ENCODE measurements at places on chromosomes 1 and 21. TPM values are rescaled to one million over a fixed set of nuclear protein-coding genes. Genes with fewer than 3 reads are reported as not detected.

ZNF648 gene
- total RNA-seq: not detected

DNA sequence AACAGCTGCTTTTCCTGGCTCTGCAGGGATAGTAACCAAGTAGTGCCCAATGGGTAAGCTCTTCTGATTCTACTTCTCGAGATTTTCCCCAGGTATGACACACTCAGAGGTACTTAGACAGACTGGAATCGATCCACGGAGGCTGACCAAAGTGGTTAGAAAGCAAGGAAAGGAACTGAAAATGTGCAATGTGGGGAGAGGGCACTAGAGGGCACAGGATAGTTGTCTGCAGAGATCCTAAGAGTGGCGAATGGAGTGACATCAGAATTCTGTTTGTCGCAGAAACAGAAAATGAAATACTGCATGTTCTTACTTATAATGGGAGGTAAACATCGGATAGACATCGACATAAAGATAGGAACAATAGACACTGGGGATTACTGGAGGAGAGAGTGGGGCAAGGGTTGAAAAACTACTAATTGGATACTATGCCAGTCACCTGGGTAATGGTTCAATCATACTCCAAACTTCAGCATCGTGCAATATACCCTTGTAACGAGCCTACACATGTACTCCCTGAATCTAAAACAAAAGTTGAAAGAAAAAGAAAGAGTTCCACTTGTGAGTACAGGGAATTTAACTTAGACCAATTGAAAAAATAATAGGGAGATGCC lies 23.3 kb downstream of the CYP2J2 start:
- DNase-seq: no peak

DNA sequence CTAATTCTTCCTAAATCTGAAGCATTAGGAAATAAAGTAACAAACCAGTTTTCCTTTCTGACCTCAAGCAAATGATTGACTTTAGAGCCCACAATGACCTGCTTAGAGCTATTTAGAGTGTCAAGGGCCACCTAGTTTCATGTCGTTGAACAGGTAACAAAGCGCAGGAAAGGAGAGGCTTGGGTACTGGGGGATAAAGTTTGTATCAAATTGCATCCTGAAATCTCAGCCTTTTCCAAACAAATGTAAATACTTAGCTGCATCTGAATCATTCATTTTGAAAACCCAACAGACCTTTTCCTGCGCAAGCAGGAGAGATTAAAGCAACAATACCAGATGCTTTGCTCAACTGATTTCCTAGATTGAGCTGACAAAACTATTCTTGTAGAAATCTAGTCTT lies 121.2 kb downstream of the NRIP1 start:
- DNase-seq: no peak

SH3BGR gene
- 0.64 TPM for total RNA-seq

DNA sequence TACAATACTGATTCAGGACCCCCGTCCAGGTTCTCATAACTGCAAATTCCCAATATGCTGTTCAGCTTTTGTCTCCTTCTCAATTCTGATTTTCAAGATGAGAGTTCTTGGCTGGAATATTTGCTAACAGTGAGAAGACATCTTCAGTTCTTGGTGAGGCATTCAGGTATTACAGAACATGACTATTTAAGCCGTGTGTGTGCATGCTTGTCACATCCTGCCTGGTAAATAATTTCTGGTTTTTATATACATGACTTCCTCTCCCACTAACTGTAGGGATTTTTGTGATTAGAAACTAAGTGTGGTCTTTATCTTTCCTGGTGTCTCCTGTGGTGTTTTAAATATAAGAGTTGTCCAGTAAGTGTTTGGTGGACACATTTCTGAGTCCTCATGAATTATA lies 10.2 kb upstream of the SLC19A2 start:
- no peak for DNase-seq

GRCh38 chr1:237444120-237444790 lies 402.3 kb downstream of the RYR2 start:
- no peak for DNase-seq

DNA sequence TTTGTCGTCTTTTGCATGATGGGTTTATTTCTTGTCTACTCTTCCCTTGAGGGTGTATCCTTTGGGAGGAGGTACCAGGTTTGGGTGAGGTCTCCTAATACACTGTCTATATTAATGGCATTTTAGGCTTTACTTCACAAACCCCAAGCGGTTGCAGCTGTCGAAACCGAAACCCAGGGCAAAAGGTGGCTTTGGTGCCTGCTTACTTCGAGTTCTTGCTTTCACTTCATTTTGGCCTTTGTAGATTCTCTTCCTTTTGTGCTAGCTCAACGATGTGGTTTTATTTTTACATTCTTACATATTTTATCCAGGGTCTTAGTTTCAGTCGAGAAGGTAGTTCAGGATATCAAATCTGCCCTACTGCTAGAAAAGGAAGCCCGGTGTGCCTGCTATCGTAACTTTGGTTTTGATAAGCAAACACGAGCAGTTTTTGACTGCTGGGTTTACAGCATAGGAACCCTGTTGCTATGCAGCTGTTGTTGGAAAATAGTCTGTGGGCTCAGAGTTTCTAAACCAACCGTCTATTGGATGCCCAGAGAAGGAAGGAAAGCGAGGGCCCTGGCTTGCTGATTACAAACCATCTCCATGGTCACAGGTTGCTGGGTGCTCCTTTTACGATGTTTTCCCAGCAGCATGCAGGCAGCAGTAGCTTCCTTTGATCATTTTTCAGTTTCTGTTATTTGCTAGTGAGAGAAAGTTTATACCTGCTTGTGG lies 9.8 kb upstream of the TSPAN2 start:
- peak; percentile 34 for DNase-seq

GRCh38 chr1:59432531-59433439 lies 135.9 kb downstream of the FGGY start:
- DNase-seq: no peak

GRCh38 chr21:36052860-36053714 lies 7.2 kb downstream of the SETD4 start:
- DNase-seq: no peak

GRCh38 chr1:44808938-44809917 lies 905 bp downstream of the BTBD19 start:
- DNase-seq: no peak

DNA sequence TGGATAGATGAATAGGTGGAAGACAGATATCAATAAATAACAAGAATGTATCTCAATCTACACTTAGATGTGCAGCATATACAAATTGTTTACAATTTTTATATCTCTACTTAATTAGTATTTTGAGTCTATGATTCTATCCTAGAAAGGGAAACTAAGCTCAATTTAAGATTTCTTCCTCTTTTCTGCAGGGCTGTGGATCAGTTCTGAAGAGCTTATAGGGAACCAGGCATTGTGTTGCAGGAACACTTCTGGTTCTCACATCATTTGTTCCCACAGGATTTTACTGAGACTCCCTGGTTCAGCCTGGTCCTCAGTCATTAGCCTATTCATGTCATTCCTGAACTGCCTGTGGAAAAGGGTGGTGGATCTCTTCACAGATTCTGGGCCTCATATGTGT lies 105.8 kb downstream of the TNFSF18 start:
- DNase-seq: no peak

- no peak for DNase-seq
Observed at GRCh38 chr1:204731509-204731908, 46.0 kb upstream of the LRRN2 start.

LAMC1 gene
- 629 TPM for total RNA-seq

- DNase-seq: peak; percentile 10
Observed at GRCh38 chr1:25608488-25609178, 8.0 kb upstream of the MAN1C1 start.

DNA sequence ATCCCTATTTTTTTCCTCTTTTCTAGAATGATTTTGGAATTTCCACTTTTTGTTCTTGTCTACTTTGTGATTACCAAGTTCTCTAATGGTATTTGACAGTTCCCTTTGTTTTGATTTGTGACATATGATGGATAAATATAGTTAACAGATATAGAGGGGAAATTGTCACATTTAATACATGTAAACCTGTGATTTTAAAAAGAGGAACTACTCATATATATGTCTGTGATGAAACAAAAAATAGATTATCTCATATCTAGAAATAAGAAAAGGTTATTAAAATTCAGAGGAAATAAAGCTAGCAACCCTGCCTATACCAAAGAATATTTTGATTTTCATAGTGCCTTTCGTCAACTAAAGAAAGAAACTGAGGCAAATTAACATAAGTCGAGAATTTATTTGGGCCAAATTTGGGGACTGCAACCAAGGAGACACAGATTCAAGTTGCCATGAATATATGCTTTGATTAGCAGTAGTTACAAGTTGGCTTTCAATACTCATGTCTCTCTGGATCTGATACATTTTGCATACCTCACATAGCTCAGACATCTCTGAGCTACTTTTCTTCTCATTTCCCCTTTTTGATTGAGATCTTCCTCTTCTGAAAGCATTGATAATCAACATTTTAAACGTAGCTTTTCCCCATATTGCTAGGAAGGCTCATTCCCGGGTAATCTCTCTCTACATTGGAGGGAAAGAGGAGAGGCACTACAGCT lies 15.6 kb upstream of the C21orf91 start:
- no peak for DNase-seq

GRCh38 chr1:240029418-240029817 lies 62.3 kb upstream of the FMN2 start:
- DNase-seq: no peak

STUM gene
- 0.35 TPM for total RNA-seq

- no peak for DNase-seq
Observed at GRCh38 chr1:186899977-186900376, 71.2 kb downstream of the PLA2G4A start.

DNA sequence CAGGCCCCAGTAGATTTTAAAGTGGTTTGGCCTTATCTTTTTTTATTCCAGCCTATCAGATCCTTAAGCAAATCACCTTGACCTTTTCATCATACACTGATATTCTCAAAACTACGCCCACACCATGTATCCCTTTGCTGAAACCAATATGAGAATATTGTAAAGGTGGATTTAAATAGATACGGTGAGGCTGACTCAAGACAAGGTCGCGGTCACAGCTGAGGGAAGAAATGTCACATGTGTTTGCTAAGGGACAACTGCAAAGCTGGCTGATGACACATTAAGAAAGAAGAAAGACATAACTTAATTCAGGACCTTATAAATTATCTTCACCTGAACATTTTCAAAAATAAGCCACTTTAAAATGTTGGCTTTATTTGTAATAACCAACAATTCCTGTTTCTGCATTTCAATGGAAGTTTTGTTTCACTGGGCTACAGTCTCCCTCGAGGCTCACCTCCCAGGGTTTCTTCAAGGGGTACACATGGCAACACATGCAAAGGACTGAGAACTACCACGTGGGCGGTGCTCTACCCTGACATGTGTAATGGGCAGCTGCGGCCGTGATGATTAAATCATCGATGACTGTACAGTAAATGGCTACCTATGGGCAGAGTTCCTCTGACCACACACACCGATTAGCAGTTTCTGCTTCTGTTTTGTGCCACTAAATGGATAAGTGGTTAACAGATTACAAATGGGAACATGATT lies 189.5 kb downstream of the SIPA1L2 start:
- DNase-seq: no peak

DNA sequence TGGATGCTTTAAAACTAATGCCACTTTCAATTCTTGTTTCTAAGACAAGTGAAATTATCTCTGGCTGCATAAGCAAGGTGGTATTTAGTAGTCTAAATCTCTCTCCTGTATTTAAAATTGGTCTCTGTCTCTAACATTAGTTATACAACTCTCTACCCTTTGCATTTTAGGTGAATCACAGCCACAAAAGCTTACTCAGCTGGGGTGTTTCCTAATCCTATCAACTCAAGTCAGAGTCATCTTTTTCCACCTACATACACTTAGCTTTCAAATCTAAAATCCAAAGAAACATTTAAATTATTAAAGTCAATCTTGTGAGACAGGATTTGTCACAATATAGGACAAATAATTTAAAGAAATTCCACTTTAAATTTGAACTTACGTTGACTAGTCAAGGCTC lies 255.1 kb upstream of the CXADR start:
- no peak for DNase-seq

GRCh38 chr1:234634387-234634786 lies 24.4 kb upstream of the IRF2BP2 start:
- DNase-seq: no peak

- DNase-seq: no peak
Observed at GRCh38 chr1:113683384-113684152, 75.7 kb downstream of the PHTF1 start.

DNA sequence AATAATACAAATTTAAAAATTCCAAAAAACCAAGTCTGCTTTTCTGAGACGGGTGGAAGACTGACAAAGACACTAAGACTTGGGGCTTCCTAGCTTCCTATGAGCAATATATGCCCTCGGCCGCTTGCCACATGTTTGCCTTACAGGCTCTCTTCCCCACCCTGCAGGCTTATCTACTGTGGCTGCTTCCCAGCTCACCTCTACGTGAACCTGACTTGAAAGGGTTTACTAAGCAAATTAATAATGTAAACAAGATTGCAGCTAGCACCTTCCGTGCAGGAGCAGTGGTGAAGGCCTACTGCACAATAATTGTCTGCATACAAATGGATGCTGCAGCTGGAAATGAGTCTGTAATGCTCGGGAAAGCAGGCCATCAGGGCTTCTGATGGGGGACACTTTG lies 152.9 kb upstream of the DAB1 start:
- no peak for DNase-seq

CTSK gene
- total RNA-seq: 5.5 TPM

- no peak for DNase-seq
Observed at GRCh38 chr1:185058876-185059275, 13.5 kb downstream of the RNF2 start.

GRCh38 chr21:42012763-42013329 lies 2.7 kb upstream of the ZBTB21 start:
- DNase-seq: no peak

DNA sequence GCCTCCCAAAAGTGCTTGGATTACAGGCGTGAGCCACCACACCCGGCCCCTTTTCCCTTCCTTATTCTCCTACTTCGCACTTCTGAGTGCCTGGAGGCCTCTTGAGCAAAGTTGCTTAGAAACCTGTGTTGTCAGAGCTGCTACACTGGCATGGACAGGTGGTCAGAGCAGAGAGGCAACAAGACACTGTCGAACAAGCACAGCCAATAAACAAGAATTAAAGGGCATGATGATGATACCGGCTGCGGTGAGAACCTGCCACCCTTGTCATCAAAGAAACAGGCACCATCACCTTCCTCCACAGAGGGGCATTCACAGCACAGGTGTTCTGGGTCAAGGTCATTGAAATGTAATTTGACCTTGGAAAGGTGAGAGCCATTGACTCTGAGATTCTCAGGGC lies 23.3 kb downstream of the STUM start:
- DNase-seq: no peak

RHBG gene
- total RNA-seq: not detected

PLA2G2F gene
- not detected for total RNA-seq

CYP4X1 gene
- total RNA-seq: not detected

- no peak for DNase-seq
Observed at GRCh38 chr1:64493831-64494230, 23.9 kb downstream of the CACHD1 start.

Data from glomerular endothelial cell (primary cell).